ENCODE measurements at places on chromosomes 3 and 15.

DNA sequence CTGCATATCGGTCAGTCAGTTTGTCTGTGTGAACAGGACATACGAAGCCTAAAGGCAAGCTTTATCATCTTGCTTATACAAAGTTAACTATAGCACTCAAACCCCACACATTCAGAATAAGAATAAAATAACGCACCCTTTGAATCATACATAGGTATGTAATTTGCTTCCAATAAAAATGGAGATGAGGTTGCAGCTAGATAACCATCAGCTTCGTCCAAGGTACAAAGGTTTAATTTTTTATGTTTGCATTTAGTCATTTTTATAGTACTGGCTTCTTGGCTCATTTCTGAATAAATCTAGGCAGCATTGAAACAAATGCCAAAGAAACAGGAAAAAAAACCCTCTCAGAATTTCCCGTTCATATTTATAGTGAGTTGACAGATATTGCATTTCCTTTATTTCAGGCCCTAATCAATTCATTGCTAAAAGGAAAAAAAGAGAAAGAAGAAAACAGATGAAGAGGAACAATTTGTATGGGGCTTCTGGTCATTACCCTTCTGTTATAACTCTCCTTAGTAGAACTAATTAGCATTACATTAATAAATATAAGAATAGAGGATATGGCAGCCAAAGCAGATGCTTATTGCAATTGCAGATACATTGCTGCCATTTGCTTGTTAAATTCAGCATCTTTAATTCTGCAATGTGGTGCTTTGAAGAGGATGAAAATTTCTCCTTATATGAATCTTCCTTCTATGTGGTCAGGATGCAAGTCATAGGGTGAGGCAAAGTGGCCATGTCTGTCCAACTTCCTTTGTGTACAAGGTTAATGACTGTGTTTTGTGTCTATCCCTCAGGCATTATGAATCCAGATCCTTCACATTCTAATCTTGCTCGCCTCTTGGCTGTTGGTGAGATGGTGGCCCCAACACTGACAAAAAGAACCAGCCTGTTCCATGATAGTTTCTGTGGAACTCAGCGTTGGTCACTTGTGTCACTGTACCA is 550.0 kb downstream of the AGBL1 start:
- no peak for DNase-seq

DNA sequence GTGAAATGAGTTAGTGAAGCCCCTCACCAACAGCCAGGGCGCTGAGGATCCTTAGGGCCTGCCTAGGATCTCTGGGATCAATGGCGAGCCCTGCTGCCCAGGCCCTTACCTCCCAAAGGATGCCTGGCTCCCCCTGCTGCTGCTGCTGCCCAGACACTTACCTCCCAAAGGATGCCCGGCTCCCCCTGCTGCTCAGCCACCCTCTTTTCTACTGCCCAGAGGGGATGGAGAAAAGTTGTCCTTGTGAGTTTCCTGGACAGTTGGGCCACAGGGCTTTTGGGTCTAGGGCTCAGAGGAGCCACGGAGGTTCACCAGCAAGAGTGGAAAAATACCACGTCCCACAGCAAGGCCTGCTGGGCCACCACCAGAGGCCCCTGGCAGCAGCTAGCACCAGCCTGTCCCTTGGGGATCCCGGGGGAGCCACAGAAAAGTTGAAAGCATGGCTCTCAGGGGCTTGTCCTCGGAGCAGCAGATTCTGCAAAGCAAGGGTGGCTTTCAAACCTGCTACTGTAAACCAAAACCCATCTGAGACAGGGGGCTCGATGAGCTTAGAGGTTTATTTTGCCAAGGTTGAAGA is 59.4 kb downstream of the SLC6A6 start:
- peak; percentile 56 for DNase-seq

GRCh38 chr15:69289342-69290146 is 9.2 kb upstream of the PAQR5 start:
- no peak for DNase-seq

DNA sequence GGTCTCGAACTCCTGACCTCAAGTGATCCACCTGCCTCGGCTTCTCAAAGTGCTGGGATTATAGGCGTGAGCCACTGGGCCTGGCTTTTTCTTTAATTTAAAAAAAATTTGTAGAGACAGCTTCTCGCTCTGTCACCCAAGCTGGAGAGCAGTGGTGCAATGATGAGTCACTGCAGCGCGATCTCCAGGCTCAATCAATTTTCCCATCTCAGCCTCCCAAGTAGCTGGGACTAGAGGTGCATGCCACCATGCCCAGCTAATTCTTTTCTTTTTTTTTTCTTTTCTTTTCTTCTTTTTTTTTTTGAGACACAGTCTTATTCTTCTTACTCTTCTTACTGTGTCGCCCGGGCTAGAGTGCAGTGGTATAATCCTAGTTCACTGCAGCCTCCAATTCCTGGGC is 19.8 kb downstream of the TUBGCP4 start:
- no peak for DNase-seq

DNA sequence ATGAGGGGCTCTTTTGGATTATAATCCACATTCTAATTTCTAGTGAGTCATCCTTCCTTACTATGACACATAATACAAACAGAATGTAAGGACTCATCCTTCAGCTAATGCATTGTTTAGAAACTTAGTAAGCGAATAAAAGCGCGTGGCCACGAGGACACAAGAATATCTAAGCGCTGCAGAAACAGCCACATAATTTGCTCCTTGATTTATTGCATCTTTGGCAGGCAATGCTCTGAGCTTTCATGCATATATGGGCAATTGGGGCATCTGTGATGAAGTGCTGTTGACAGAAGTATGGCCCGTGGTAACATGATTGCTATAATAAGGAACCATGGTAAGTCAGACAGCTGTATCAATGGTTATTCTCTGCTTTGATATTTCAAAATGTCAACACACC is 191.3 kb upstream of the ZNF385D start:
- DNase-seq: no peak

DNA sequence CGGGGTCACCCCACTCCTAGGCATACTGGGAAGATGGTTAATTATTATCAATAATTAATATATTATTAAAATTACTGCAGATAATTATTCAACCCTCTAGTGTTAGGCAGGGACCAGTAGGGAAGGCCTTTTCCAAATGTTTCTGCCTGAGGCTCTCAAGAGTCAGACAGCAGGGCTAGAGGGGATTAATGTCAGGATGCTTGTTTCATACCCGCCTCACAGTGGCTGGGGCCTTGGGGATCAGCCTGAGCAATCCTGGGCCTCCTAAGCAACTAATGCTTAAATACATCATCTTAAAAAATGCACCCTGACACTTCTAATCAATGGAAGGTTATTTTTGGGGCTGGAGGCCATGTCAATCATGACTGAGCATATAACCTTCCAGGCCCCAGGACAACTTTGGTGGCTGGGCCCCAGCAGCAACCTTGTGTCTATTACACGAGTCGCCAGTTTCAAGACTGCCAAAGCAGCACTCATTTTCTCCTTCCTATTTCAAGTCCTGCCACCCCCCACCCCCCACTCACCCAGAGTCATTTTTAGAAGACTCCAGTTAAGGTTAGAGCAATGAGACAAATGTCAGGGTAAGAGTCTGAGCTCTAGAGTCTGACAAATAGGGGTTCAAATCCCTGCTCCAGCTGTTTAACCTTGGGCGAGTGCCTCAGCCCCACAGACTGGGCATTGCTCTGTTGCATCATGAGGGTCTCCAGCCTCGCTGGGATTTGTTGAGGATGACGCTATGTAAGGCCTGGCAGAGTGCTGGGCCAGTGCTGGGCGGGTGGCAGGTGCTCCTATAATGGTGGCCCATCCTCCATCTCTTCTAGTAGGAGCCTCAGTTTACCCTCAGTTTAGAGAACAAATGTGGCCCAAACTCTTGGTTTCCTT is 6.1 kb downstream of the AMOTL2 start:
- no peak for DNase-seq

GRCh38 chr3:178325330-178325729 is 210.9 kb upstream of the KCNMB2 start:
- peak; percentile 32 for DNase-seq

GRCh38 chr3:179463319-179463718 is 12.0 kb upstream of the GNB4 start:
- peak; percentile 44 for DNase-seq

- DNase-seq: no peak
Measured at GRCh38 chr3:121624147-121624899, 31.1 kb downstream of the FBXO40 start.

DNA sequence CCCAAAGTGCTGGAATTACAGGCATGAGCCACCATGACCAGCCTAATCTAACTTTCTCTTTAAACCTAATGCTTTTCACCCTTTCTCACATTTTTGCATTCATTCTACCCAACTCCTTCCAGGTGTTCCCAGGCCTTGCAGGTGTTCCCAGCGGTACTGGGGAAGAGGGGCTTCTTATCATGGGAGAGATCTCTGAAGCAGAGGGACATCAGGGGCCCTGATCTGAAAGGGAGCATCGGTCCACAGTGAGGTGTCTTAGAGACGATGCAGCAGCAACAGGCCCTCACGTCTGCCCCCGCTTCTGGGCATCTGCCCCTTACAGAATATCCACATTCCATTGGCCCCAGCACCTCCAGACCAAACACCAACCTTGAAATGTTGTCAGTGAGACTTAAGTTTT is 29.0 kb upstream of the BDH1 start:
- no peak for DNase-seq

GRCh38 chr15:88608607-88609181 is 12.4 kb upstream of the AEN start:
- no peak for DNase-seq

DNA sequence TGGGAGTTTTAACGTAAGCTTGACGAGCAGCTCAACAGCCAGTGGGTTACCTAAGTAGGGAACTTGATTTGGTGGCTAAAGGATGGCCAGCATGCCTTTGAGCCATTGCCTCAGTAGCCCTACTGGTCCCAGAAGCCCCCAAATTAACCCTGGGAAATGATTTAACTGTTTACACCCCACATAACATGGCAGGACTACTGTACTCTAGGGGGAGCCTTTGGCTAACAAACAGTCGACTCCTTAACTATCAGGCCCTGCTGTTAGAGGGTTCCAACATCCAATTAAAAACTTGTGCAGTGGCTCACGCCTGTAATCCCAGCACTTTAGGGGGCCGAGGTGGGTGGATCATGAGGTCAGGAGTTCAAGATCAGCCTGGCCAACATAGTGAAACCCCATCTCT is 9.4 kb upstream of the SMCO1 start:
- DNase-seq: peak; percentile 22

GRCh38 chr15:80252121-80252518 is at the start of gene CTXND1:
CTXND1 (minus strand) TSS chr15:80252213; CDS start chr15:80201949, 50,264 bp downstream.
- no peak for DNase-seq

- DNase-seq: no peak
Measured at GRCh38 chr3:99681512-99681911, 43.1 kb downstream of the COL8A1 start.

GRCh38 chr3:55538158-55538557 is 51.1 kb upstream of the WNT5A start:
- DNase-seq: no peak

DNA sequence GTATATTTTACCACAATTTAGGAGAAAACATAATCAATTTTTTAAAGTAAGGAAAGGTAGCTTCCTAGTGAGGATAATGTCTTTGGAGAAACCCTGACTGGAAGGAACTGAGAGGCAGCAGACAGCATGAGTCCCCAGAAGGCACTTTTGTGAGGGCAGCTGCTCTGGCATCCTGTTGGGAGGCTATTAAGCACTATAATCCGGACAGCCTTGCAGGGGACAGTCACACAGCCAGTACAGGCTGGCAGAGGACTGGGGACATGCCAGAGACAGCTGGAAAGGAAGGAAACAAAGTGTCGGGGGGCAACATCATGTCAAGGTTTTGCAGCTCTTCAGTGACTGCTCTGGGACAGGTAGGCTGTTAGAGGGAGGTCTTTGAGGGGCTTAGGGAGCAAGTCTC is 15.7 kb downstream of the ACAN start:
- no peak for DNase-seq

GRCh38 chr3:160981217-160981938 is 123.8 kb downstream of the B3GALNT1 start:
- DNase-seq: peak; percentile 82

- DNase-seq: peak; percentile 77
Measured at GRCh38 chr3:113055201-113055600, 64.4 kb downstream of the GTPBP8 start.

GRCh38 chr3:168029705-168030104 is 66.0 kb downstream of the GOLIM4 start:
- no peak for DNase-seq

DNA sequence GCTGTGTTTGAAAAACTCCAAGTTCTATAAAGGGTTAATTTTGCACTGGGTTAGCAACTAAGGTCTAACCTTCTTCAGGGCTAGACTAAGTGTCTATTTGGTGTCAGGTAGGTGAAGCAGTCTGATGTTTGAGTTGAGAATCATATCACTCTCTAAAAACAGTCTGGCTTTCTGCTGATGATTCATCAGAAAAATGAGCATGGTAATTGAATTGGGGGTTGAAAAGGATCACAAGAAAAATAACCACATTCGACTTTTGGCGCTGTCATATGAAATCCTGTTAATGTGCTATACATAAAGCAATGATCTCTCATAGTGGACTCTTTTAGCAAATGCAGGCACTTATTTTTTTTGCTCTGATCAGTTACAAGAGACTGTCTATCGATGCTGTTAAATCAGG is 242.2 kb upstream of the AZI2 start:
- DNase-seq: no peak

GRCh38 chr3:188171682-188172467 is 17.9 kb downstream of the LPP start:
- DNase-seq: no peak

DNA sequence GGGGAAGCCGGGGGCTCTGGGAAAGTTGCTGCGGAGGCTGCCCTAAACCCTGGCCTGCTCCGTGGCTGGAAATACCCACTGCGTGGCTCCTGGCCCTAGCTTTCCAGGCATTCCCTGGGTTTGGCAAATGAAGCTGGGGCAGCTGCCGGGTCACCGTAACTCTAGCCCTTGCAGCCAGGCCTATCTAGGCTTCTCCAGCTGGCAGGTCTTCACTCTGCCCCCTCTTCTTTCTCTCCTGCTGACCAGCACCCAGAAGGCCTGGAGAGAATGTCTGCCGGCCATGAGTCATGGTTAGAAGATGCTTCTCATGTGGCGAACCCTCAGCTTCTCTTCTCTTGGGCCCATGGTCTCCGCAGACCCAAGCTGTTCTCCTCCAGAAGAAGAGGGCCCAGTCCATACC is 5.6 kb upstream of the DLL4 start:
- DNase-seq: no peak

- DNase-seq: no peak
Measured at GRCh38 chr15:38424101-38424552, 29.8 kb upstream of the FAM98B start.

- DNase-seq: no peak
Measured at GRCh38 chr3:141544697-141545096, 57.9 kb downstream of the RASA2 start.

DNA sequence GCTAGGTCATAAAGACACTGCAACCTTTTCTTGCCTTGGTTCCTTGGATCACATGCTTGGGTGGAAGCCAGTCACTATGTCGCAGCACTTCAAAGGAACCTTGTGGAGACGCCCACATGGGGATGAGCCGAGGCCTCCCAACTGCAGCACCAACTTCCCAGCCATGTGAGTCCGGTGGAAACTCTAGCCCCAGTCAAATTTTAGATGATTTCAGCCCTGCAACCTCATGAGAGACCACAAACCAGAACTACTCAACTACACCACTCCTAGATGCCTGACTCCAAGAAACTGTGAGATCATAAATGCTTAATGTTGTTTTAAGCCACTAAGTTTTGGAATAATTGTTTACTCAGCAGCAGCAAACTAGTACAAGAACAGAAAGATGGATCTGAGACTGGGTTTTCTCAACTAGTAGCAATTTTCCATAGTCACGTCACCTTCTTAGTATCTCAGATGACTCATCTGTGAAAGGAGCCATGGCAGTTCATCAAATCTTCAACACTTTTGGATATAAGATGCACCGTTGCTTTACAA is 86.5 kb downstream of the MB21D2 start:
- DNase-seq: peak; percentile 58

All from suppressor macrophage (primary cell).